ENCODE measurements at places on chromosomes 2 and 18. TPM values are rescaled to one million over a fixed set of nuclear protein-coding genes. Genes with fewer than 3 reads are reported as not detected.

DNA sequence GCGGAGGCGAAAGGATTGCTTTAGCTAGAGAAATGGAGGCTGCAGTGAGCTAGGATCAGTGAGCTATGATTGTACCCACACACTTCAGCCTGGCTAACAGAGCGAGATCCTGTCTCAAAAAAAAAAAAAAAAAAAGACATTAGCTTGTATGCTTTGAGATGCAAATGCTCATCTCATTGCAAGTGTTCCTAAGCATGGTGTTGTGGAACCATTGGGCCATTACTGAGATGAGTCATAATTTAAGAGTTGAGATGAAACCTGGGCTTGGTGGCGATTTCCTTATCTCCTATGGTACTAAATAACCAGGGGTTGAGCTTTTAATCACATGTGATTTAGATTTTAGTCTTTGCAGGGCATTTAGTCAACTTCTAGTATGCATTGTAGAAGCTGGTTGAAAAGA, 2.2 kb downstream of the PLEKHA3 start:
- no peak for DNase-seq

KYNU gene
- 1.0 TPM for total RNA-seq

GRCh38 chr2:127759931-127760330, 51.0 kb downstream of the WDR33 start:
- DNase-seq = no peak

GRCh38 chr2:208370881-208371633, 35.5 kb upstream of the PTH2R start:
- no peak for DNase-seq

- DNase-seq = no peak
These were observed 1.7 kb downstream of the MYOM1 start for GRCh38 chr18:3217948-3218647.

- DNase-seq = no peak
These were observed 52.0 kb upstream of the ARL4C start for GRCh38 chr2:234548695-234549420.

- no peak for DNase-seq
These were observed 259.4 kb upstream of the ID2 start for GRCh38 chr2:8422450-8422800.

- no peak for DNase-seq
These were observed 1.4 kb downstream of the RAB1A start for GRCh38 chr2:65128297-65129190.

DNA sequence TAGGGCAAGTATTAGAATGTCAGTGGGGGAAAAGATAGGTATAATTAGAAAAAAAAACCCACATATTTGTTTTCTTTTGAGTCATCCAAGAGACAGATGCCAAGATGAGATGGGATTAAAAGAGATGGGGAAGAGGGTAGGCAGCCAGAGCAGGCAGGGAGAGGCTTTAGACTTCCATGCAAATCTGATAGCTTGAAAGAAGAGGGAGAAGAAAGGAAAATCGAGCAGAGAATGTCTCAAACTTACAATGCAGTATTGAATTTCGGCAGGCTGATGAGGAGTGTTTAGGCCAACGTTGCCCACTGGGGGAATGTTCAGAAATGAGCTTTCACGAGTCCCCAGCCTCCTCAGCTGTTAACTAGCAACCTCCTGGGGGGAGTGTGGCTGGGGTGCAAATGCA, 91.3 kb downstream of the SPATS2L start:
- no peak for DNase-seq

DNA sequence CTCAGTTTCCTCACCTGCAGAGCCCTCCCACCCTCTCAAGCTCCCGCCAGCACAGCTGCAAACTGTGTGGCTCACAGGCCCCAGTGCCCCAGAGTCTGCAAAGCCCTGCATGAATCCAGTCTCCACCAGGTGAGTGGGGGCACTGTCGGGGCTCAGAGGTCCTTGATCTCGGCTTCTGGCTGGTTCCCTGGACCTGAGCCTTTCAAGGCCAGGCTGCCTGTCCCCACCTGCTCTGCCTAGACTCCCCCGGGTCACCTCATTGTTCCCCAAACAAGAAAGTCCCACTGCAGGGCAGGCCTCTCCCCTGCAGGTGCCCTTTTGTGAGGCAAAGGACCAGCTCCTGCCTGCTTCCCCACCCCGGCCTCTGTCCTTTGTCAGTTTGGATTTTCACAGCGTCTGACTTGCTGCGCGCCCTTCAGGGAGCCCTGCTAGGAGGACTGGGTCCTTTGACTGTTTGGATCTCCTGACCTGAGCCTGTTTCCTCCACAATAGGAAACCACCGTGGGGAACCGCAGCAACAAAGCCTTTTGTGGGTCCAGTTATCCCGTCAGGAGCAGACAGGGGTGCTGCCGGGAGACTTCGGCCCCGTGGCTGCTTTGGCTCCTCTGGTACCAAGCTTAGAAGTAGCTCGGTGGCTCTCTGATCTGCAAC, 200.5 kb upstream of the HDAC4 start:
- peak; percentile 19 for DNase-seq

MC4R gene
- total RNA-seq = not detected

- peak; percentile 50 for DNase-seq
These were observed 127.3 kb downstream of the RNF144A start for GRCh38 chr2:7044253-7045250.

- no peak for DNase-seq
These were observed 21.0 kb downstream of the PAX8 start for GRCh38 chr2:113257516-113258264.

- no peak for DNase-seq
These were observed 156.1 kb downstream of the TPGS2 start for GRCh38 chr18:36672437-36673344.

GRCh38 chr2:26558271-26559043, 80.5 kb upstream of the OTOF start:
- peak; percentile 18 for DNase-seq

DNA sequence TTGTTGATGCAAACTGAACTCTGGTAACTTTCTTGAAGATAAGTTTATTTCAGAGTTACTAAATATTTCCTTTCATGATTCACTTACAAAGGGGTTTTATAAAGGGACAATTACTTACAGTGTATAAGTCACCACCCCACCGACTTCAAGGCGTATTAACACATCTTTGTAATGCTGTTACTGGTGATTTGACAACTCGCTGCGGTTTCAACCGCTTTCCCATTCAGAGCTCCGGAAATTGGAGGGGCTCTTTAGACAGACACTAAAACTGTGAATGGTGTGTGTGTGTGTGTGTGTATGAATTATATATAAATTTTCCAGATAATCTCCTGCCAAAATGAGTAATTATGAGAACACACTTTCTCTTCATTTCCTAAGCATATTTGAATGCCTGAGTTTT, 4.9 kb downstream of the TM4SF20 start:
- no peak for DNase-seq

DCDC2C gene
- total RNA-seq = not detected

DNA sequence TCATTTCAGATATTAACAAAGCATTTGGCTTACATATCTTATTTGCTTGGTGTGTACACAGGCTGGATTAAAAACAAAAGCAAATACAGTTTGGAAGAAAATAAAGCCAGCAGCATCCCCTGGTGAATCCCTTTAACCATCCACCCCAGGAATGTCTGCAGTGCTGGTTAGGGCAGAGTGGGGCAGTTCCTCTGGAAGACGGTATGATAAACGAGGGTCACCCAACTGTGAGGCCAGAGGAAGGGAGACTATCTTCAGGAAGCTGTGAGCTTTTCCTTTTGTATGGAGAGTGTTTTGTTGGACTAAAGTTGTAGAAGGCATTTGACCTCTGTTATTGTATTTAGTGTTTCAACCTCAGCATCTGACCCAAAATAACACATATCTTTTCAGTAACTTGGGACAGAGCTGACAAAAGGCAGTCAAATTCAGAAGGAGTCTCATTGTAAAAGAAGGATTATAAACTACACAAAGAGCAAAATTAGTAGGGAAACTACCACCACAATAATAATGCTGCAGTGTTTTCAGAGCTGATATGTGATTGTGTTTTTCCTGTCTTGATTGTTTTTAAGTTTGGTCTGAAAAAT, 159.1 kb downstream of the FMNL2 start:
- no peak for DNase-seq

- no peak for DNase-seq
These were observed 191.3 kb downstream of the AGAP1 start for GRCh38 chr2:235685024-235685721.

RGPD3 gene
- total RNA-seq = 0.14 TPM

- DNase-seq = no peak
These were observed 33.7 kb upstream of the KYNU start for GRCh38 chr2:142843731-142844130.

GRCh38 chr2:195711478-195711877, 54.5 kb downstream of the SLC39A10 start:
- DNase-seq = no peak

DNA sequence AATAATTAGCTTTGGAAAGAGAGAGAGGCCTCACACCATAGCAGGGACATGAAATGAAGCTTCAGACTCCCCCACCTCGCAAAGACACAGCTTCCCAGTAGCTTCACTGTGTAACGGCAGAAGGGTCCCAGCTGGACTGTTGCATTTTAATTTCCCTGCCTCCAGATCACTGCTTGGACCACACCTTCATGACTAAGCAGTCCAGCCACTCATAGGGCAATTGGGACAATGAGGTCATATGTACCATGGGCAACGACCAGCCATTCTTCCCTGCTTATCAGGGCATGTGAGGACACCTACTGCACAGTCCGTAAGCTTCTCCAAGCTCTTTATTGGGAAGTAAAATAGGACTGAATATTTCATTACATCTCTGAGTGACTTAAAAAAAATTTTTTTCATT, 183.0 kb downstream of the MREG start:
- DNase-seq = no peak

GRCh38 chr18:46405832-46406538, 251.0 kb downstream of the LOXHD1 start:
- DNase-seq = no peak
